NCI-H2081 (cell line): ENCODE measurements at places on chromosomes 5 and 9.

DNA sequence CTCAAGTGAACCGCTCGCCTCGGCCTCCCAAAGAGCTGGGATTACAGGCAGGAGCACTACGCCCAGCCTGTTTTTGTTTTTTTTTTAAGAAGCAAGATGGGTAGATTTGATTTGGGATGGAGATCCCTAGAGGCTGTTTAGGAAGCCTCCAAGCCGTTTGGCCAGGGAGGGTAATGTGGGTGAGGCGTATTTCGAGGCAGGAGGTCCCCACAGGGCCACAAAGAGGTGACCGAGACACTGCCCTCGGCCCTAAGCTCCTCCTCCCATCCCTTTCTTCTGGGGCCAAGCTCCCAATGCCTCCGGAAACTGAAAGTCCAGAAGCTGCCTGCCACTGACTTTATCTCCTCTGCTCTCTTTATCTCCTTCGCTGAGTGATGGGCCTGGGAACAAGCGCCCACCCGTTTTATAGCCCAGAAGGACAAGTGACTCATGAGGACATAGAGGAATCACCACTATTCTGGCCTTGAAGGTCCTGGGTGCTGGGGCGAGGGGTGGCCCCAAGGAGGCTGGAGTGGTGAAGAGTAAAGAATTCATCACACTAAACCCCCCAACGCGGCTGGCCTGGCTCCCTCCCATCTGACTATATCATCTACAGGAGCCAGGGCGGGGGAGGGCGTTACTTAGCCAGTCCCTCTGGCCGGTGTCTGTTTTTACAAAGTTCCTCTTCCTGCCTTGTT, 2.0 kb upstream of the RALGDS start:
- DNase-seq, result no peak

DNA sequence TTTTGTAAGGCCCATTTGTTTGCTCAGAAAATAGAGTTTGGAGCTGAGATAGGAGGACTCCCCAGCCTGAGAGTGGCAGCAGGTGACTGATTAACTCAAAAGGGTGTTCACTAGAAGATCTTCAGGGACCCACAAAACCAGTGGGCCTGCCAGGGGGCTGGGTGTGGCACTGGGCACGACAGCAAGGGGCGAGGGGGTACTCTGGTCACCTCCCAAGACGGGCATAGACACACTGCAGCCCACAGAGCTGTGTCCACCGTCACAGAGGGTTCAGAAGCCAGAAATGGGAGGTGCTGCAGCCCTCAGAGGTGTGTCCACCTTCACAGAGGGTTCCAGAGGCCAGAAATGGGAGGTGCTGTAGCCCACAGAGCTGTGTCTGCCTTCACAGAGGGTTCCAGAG, 75.6 kb upstream of the CACNA1B start:
- DNase-seq, result no peak

DNA sequence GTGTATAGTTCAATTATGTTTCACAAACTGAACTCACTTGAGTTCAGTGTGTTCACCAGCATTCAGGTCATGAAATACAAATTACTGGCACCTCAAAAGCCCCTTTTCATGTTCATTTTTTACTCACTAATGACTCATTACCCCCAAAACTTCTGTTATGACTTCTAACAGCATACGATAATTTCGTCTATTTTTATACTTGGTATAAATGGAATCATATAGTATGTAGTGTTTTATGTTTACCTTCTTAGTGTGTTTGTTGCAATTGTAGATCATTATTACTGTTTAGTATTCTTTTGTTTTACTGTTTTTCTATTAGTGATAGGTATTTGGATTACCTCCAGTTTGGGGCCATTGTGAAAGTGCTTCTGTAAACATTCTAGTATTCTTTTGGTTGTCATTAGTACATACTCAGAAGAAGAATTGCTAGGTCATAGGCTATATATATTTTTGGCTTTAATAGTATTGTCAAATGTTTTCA, 33.4 kb downstream of the DDX4 start:
- no peak for DNase-seq

GRCh38 chr5:129511291-129511690, 51.2 kb downstream of the ADAMTS19 start:
- DNase-seq, result no peak

GRCh38 chr5:27290172-27290571, 251.8 kb upstream of the CDH9 start:
- no peak for DNase-seq

DNA sequence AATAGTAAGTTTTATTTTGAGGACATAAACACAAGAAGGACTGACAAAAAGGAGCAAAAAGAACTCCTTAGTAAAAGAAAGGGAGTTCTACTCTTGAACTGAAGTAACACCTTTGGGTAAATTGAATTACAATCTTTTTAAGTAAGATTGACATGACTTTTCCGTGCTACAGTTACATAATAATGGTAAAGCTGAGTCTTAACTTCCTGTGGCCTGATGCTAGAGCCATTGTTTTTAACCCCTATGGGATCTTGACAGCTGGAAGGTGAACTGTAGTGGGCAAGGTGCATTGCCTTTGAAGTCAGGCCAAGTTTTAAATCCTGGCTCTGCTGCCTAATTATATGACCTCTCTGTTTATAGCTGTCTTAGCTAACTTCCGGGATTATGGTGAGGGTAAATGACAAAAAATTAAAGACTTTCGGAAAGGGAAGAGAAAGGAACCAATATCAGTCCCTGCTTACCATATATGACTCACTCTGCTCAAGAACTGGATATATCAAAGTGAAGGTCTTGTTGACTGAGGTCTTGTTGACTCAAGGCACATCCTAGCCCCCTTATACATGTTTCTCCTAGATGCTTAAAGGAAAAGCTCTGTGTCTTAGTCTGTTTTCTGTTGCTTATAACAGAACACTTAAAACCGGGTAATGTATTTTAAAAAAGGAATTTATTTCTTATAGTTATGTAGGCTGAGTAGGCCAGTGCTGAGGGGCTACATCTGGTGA, 6.8 kb downstream of the HSD17B4 start:
- DNase-seq, result no peak

GRCh38 chr9:105973951-105974351, 279.6 kb downstream of the TMEM38B start:
- DNase-seq, result no peak

GRCh38 chr9:101235105-101235866, 149.5 kb downstream of the BAAT start:
- DNase-seq, result peak; percentile 50

GRCh38 chr5:106882035-106882434, 788.7 kb downstream of the EFNA5 start:
- DNase-seq, result no peak

- DNase-seq, result no peak
These were observed 196.6 kb upstream of the RAD23B start for GRCh38 chr9:107086460-107086859.
